ENCODE measurements at places on chromosomes 12 and 14.

GRCh38 chr12:117907108-117907689 lies 61.6 kb downstream of the KSR2 start:
- DNase-seq = no peak

DNA sequence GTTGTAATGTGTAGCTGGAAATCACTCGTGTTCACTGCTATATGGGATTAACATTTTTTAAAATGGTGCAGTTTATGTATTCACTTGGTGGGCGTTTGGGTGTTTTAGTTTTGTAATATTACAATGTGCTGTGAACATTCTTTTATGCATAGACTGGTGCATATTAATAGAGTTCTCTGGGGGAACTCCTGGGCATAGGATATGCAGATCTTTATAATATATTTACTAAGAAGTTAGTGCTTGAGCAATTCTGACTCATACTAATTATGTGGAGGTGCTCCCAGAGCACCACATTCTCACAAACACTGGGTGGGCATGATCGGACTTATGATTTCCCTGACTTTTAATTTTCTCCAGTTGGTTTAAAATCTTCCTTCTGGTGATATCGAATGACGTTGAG lies 342.3 kb downstream of the PDZRN4 start:
- no peak for DNase-seq

DNA sequence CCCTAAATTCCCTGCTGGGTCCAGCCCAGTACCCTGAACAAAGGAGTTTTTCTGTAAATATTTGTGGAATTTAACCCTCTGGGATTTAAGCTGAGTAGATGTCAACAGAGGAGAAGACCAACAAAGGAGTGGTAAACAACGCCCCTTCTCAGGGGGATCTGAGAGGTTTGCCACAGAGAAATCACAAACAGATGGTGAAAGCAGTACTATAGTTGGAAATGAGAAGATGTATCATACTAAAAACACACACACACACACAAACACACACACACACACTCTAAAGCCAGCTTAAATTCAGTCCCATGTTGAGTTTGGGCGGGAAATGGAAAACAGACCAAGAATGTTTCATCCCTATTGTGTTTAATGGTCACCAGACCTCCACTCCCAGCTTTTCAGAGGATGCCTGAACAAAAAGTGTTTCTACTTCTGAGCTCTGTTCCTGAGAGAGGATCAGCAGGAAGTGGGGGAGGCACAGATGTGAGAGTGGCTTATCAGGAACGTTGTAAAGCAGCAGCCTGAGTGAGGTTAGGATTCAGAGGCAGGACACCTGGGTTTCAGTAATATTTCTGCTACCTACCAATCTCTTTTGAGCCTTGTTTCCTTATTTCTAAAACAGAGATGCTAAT lies 3.2 kb downstream of the BIN2 start:
- no peak for DNase-seq

- no peak for DNase-seq
Measured at GRCh38 chr12:64486657-64487056, 34.7 kb downstream of the TBK1 start.

- no peak for DNase-seq
Measured at GRCh38 chr12:50715174-50715573, 48.7 kb upstream of the ATF1 start.

DNA sequence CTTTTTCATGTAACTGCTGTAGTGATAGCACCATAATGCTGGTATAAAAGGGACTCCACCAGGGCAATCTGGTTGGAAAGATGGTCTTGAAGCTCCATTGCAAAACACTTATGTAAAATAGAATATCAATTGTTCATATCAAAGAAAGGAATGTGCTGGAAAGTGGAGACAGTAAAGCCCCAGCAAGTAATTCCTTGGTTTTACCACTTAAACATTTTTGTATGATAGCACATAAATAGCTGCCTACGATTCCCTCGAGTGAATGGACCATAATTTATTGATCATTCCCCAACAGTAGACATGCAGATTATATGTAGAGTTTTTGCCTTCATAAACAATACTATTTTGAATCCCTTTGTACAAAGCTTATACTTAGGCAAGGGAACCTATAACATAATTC lies 275.4 kb downstream of the PAWR start:
- DNase-seq = no peak

DNA sequence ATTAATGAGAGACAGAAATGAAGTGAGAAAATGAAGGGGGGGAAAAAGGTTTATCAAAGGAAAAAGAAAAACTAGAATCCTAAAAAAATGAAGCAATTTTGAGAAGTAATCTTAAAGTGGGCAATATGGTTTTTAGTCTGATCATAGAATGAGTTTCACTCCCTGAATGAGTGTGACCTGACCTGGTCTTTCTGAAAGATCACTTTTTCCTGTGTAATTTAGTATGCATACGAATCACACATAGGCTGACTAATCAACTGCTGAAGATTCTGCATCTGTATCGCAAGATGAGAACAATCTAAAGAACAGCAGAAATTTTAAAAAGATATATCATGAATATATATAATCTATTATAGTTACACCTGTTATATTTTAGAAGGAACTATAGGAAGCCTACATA lies 11.3 kb downstream of the GNPTAB start:
- DNase-seq = no peak

DNA sequence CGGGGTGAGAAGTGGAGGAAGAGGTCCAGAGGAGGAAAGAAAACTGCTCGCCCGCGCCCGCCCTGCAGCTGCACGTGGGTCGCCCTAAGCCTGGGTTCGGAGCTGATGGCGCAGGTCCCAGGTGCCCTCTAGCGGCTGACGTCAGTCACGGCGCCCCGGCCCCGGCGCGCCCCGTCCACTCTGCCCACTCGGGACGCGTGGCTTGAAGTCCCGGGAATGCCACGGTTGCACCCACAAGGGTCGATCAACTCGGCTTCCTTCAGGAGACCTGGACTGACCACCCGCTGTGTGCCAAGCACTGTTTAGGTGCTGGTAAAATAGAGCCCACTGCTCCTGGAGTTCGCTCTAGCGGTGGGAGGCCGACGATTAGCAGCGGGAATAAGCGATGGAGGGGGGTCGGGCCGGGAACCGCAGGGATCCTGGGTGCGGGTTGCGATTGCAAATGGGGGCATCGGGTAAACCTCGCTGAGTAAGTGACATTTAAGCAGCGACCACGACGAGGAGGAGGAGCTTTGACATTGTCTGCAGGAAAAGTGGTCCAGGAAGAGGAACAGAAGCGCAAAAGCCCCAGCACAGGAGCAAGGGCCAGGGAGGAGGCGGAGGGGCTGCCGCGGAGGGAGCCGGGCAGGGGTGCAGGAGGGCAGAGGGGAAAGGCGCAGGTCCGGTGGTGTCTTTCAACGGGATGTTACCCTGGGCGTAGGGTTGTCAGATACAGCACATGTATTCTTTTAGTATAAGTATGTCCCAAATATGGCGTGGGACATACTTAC lies 5.1 kb upstream of the ZNF839 start:
- peak; percentile 56 for DNase-seq

DNA sequence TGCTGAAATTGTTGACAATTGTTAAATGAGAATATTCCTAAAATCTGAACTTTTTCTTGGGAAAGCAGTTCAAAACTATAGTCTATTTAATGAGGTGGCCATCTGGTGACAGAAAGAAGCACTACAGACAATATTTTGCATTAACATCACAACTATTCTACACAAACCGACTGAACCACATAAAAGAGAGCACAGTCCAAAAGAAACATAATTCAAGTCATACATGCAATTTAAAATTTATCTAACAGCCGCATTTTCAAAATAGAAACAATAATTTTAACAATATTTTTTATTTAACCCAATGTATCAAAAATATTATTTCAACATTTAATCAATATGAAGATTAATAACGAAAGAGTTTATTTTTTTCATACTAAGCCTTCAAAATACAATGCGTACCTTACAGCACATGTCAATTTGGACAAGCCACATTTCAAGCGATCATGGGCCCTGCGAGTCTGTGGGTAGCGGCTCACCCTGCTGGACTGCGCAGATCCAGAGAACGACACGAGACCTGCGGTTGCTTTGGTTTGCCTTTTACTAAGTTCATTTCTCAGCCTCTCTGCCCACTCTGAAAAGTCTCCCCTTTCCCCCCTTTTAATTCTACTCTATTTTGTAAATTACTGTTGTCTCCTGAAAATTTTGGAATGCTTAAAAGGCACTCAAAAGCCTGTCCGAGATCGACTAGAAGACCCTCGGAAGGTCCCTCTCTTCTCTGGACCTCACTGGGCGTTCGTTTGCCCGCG lies 947 bp upstream of the LRRC9 start:
- no peak for DNase-seq

GRCh38 chr12:25052196-25052913 lies 103.5 kb upstream of the BCAT1 start:
- no peak for DNase-seq

- DNase-seq = no peak
Measured at GRCh38 chr14:26549571-26549970, 48.3 kb downstream of the NOVA1 start.

DNA sequence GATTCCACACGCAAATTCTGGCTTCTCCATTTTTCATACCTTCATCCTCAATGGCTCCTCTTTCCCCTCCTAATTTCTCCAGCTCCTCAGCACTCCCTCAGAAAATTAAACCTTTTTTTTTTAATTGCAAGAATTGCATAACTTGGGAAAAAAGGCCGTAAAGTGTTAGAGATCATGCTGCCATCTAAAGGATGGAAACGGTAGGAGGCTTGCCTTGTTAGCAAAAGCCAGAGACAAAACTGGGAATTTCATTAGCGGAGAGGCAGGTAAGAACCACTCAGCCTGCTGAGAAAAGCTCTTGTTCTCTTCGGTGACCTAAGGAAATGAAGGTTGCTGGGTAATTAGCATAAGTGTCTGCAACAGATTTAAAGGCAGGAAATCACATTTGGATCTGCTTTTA lies 204.3 kb downstream of the AEBP2 start:
- DNase-seq = no peak

- no peak for DNase-seq
Measured at GRCh38 chr12:124651516-124652273, 84.3 kb upstream of the NCOR2 start.

GRCh38 chr12:14974633-14975032 lies 1.8 kb downstream of the PDE6H start:
- no peak for DNase-seq

DNA sequence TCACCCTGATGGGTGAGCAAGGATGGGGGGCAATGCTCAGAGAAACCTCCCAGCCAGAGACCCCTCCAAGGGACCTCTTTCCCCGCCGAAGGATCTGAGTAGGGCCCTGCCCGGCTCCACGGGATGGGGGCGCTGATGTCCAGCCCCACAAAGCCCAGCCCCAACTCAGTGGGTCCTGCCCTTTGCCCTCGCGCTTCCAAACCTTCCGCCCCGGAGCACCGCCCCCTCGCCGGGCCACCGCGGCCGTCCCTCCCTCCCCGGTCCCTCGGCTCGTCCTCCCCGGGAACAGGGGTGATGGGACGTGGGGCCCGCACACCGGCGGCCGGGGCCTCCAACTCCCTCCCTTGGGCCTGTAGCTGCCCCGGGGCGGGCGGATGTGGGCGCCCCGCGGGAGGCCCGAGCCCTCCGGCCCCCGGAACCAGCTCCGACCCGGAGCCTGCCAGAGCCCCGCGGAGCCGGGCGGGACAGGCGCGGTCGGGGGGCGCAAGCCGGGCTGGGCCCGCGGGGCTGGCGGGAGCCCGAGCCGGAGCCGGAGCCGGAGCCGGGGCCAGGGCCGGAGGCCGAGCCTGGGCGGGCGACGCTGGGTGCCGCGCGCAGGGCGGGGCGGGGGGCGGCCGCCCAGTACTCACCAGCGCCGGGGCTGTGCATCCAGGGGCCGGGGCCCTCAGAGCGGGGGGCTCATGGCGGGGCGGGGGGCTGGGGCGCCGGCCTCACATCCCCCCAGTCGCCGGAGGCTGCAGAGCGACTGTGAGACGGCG lies 386 bp downstream of the HDAC7 start:
- DNase-seq = no peak

DNA sequence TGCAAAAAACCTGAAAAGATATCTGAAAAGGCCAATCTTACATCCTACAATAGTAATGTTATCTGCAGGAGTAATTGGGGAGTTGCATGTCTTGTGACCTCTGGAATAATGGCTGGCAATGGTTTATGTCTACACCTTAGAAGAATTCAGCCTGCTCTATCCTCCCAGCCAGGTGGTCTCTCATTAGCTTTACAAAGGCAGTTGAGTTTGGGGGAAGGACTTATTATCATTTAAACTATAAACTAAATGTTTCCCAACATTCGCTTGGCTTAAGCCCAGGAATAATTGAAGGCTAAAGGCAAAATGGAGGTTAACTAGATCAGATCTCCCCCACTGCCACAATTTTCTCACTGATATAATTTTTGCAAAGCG lies 158.4 kb upstream of the SFSWAP start:
- no peak for DNase-seq

DNA sequence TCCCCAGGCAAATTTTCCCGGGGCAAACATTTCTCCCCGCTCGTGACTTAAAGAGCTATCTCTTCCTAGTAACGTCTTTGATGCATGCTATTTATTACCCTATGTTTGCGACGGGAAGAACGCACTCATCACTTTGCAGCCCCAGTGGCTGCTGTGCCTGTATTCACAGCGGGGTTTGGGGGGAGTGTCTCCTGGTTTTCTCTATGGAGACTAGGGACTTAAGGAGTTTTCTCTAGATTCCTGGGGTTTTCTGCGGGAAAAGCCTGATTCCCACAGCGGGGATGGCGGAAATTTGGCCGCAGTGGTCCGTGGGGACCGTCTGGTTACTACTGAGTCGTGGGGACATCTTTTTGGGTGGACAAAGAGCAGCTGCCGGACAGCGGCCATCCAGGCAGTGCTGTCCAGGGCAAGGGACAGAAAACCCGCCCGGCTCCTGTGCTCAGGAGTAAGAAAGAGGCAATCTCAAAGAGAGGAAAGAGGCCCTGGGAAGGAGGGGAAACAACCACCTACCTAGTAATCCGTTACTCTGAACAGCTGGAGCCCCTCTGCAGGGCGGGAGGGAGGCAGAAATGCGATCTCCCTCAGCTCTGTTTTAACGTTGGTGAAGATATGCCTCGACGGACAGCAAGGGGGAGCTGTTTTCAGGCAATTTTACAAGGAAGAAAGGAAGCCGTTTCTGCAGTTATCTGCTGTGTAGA lies 771 bp upstream of the AVPR1A start:
- DNase-seq = peak; percentile 2

- DNase-seq = peak; percentile 35
Measured at GRCh38 chr12:104909761-104910160, 48.3 kb downstream of the SLC41A2 start.

DNA sequence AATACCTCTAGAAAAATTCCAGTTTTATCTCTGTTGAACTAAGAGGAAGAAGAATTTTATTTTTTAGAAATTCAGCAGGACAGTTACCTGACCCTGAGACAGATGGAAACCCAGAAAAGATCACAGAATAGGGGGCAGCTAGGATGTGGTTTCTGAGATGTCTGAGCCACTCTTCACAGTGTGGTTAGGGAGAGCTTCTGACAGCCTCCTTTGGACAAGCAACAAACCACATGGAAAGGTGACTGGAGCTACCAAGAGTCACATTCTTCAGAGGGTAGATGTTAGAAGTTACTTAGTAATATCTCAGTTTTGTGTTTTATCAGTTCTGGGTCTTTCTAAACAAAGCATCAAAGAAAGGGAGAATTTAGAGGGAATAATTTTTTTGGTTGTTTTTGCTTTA lies 117.3 kb upstream of the NAP1L1 start:
- no peak for DNase-seq

GRCh38 chr14:103408491-103409155 lies 23.4 kb downstream of the MARK3 start:
- no peak for DNase-seq

Data from skeletal muscle cell (primary cell).